CD8-positive, alpha-beta memory T cell (primary cell): ENCODE measurements at places on chromosomes 11 and 22.

DNA sequence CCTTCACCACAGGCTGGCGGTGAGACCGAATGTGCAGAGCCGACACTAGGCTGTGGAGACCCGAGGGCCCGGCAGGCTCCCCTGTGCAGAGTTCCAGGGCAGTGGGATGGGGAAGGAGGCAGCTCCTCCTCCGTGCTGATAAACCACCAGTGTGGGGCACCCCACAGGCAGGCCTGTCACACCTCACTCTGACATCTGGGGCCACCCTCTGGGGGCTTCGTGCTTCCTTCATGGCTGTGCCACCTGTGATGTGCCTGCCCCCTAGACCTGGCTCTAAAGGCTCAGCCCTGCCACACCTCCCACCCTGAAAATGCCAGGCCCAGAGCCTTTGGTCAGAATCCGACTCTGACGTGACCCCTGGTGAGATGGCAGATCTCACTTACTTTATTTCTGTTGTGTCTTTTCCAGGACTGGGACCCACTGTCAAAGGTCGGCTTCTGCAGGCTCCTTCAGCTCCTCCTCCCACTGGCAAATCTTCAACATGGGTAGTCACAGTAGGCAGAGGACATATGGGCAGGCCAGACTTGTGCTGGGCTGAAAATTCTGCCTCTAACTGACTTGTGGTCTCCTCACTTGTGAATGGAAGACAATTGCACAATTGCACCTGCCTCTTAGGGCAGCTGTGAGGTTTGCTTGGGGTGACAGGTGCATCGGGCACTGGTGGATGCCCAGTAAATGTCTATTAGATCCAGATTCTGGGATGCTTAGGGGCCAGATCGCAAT lies 46.2 kb upstream of the TSKU start:
- no peaks in the 10 kb centered on the region for H3K36me3 ChIP-seq
- H3K27ac ChIP-seq, result no peak overlapping the region
- no peak overlapping the region for H3K4me3 ChIP-seq
- H3K4me1 ChIP-seq, result no peaks in the 10 kb centered on the region
- DNase-seq, result no peak
- no peaks in the 10 kb centered on the region for H3K27me3 ChIP-seq

DNA sequence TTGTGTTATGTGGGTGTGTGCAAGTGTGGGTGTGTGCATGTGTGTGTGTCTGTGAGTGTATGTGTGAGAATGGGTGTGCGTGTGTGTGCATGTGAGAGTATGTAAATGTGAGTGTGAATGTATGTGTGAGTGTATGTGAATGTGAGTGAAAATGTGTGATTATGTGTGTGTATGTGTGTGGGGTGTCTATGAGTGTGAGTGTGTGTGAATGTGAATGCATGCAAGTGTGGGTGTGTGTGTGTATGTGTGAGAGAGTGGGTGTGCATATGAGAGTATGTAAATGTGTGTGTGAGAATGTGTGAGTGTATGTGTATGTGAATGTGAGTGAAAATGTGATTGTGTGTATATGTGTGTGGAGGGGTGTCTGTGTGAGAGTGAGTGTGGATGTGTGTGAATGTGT lies 1292.7 kb downstream of the TBC1D22A start:
- DNase-seq, result no peak
- no peaks in the 10 kb centered on the region for H3K36me3 ChIP-seq
- H3K27me3 ChIP-seq, result no peaks in the 10 kb centered on the region
- no peaks in the 10 kb centered on the region for H3K4me1 ChIP-seq
- no peak overlapping the region for H3K4me3 ChIP-seq

- no peak for DNase-seq
- no peak overlapping the region for H3K4me3 ChIP-seq
- H3K27ac ChIP-seq, result no peak overlapping the region
- no peaks in the 10 kb centered on the region for H3K36me3 ChIP-seq
- H3K4me1 ChIP-seq, result no peaks in the 10 kb centered on the region
- H3K27me3 ChIP-seq, result no peaks in the 10 kb centered on the region
Observed at GRCh38 chr11:120128392-120129119, 9.4 kb downstream of the TRIM29 start.

DNA sequence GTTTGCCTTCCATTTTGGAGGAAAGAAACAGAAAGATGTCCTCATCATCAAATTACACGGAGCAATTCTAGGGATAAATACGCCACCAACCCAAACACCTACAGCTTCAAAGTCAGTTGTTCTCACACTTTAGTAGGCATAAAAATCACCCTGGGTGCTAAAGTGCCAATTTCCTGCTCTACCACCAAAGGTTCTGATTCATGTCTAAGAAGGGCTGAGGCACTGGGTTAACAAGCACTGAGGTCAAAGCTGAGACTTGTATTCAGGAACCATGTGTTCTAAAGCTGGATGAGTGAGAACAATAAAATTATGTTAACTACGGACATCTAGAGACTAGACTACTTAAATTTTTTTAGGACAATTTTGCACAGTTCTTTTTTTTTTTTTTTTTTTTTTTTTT lies 127.6 kb downstream of the MPPED2 start:
- no peak overlapping the region for H3K4me3 ChIP-seq
- H3K36me3 ChIP-seq, result no peaks in the 10 kb centered on the region
- H3K27ac ChIP-seq, result no peak overlapping the region

DNA sequence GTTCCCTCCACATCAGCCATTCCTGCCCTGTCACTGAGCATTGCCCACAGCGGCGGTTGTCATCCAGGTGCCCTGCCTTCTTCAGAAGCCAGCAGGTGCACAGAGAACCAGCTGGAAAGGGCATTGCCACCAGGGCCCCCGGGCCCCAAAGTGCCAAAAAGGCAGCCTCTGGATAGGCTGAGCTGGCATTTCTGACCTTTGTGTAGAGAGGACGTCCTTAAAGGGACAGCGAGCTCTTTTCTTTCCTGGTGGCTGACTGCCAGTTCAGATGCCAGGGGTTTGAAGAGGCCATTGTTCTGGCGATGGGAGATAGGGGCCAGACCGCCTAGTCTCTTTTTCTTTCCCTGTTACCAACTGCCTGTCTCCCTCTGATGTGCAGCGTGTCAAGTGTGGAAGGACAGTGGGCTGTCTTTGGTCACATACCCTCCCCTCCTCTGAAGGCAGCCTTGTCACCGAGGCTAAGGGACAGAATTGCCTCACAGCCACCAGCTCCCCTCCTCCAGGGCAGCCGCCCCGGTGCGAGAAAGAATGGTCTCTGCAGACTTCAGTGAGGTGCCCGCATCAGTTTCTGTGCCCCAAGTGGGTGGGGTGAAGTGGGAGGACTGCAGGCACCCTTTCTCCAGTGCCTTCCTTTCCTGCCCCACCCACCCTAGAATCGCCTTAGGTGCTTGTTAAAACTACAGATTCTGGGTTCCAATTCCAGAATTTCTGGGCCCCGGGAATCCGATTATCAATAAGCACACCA lies 109.6 kb downstream of the SCN3B start:
- H3K27ac ChIP-seq, result no peak overlapping the region
- no peaks in the 10 kb centered on the region for H3K36me3 ChIP-seq
- DNase-seq, result no peak
- no peaks in the 10 kb centered on the region for H3K4me1 ChIP-seq

DNA sequence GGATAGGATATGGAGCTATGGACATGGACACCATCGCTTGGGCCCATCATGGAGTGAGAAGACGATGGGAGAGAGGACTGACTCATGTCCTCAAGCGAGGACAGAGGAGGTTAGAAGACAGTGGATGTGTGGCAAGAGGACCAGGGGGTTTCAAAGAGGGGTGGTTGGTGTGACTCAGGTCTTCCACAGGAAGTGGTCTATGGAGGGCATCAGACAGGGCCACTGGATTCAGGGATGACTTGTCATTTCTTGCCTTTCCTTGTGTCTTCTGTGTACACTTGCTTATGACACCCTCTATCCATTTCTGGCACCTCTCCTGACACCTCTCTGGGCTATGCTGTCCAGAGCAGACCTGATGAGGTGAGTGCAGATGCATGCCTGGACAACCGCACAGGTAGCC lies 115.4 kb downstream of the OSBP2 start:
- H3K27me3 ChIP-seq, result no peaks in the 10 kb centered on the region
- DNase-seq, result no peak
- H3K27ac ChIP-seq, result no peak overlapping the region
- no peaks in the 10 kb centered on the region for H3K36me3 ChIP-seq
- no peak overlapping the region for H3K4me3 ChIP-seq
